Cardiac ventricle fibroblast (primary cell): ENCODE measurements at places on chromosomes 6 and 20. TPM values are rescaled to one million over a fixed set of nuclear protein-coding genes. Genes with fewer than 3 reads are reported as not detected.

Gene FAM120B
- 17.2 and 20.2 TPM in 2 replicates for total RNA-seq

Gene DOP1A
- 6.6 and 23.8 TPM in 2 replicates for total RNA-seq

Gene MACROD2
- total RNA-seq: not detected in 2 replicates

Gene ADAM33
- total RNA-seq: 14.1 and 14.8 TPM in 2 replicates

Gene FAXC
- under 0.01 TPM in 1 of 2 replicates, not detected in the other for total RNA-seq

Gene MRAP2
- 0.98 and 1.1 TPM in 2 replicates for total RNA-seq

Gene NRN1
- total RNA-seq: 0.10 and 0.12 TPM in 2 replicates

Gene WFDC2
- not detected in 2 replicates for total RNA-seq

Gene ZC2HC1B
- total RNA-seq: 0.31 TPM in 1 of 2 replicates, not detected in the other
